ENCODE measurements at places on chromosomes 1 and 21.

DNA sequence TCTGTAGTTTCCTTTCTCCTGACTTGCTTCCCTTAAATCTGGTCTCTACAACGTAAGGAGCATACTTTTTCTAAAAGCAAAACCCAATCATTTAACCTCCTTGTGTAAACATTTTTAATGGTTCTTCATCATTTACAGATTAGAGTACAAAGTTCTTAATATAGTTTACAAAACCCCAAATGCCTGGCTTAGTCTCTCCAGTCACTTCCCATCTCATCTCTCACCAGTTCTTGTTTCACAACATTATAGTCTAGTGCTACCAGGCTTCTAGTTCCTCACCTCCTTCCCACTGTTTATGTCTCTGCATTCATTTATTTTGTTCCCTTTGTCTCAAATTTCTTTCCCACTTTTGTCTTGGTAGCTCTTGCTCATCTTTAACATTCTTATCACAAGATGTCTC, 168.4 kb downstream of the FASLG start:
- no peak for DNase-seq

GRCh38 chr1:205965036-205965884, 22.0 kb upstream of the SLC26A9 start:
- DNase-seq = peak; percentile 95

- DNase-seq = no peak
Measured at GRCh38 chr1:17857996-17858395, 102.9 kb downstream of the ACTL8 start.

GRCh38 chr1:94792473-94793295, 27.5 kb upstream of the SLC44A3 start:
- DNase-seq = no peak

GRCh38 chr1:212413902-212414327, 771 bp downstream of the PACC1 start:
- DNase-seq = no peak

- DNase-seq = no peak
Measured at GRCh38 chr1:27427329-27427728, 34.9 kb downstream of the GPR3 start.

GRCh38 chr21:20698585-20698984, 299.6 kb upstream of the NCAM2 start:
- DNase-seq = no peak

GRCh38 chr1:208203127-208203847, 40.9 kb downstream of the PLXNA2 start:
- DNase-seq = peak; percentile 55

GRCh38 chr1:218711001-218711400, 365.9 kb downstream of the TGFB2 start:
- DNase-seq = no peak

DNA sequence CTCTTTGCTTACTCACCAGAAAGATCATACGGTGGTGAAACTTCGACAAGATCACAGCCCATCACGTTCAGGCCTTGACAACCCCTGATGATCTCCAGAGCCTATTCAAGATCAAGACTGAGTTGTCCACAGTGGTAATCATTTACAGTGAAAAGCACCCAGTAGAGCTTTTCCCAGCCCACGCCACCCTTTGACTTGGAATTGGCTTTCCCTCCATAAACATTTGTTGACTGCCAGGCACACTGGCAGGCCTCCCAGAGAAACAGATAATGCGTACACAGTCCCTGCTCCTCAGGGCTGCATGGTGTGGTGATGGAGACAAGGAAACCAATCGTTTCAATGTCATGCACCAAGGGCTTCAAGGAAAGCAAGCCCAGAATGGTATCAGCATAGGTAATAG, 10.1 kb downstream of the AGMAT start:
- DNase-seq = no peak

DNA sequence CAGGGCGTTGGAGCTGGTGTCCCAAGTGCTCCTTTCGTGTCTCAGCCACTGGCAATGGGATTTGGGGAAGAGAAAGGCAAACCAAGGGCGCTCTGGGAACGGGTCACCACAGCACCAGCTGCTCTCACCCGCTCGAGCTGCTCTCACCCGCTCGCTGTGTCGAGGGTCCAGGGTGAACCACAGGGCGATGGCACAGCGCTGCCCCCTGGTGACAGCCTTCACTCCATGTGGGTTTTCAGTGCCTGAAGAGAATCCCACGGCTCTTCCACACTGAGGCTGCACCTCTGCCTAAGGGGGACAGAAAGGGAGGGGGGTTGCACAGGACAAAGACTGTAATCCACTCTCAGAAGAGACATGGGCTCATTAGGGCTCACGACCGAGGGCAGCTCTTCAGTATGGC, 7.1 kb upstream of the CLDN19 start:
- DNase-seq = no peak

GRCh38 chr21:27476696-27477095, 509.8 kb upstream of the ADAMTS5 start:
- DNase-seq = no peak

- no peak for DNase-seq
Measured at GRCh38 chr1:116075990-116076389, 35.2 kb upstream of the MAB21L3 start.

DNA sequence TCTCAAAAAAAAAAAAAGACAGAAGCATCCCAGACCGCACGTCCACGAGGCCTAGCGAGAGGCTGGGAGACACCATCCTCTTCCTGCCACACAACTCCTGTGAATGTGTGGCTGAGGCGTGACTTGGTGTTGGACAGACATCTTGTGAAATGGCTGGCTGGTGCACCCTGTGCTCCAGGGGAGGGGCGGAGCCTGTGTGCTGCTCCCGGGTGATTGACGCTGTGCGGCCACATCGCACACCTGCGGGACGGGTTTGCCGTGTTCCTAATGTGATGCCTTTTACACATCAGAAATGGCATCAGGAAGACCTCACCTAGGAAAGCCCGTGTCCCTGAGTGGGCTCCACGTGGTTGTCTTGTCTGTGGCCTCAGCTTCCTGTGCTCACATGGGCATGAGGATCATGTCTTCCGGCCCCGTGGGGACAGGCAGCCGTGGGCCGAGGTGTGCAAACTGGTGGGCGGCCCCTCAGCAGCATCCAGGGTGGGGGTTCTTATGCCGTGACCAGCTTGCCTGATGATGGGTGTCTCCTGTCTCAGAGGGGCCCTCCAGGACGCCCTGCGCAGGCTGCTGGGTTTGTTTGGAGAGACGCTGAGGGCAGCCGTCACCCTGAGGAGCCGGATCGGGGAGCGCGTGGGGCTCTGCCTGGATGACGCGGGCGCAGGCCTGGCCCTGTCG, 64.4 kb downstream of the PCNT start:
- DNase-seq = no peak

DNA sequence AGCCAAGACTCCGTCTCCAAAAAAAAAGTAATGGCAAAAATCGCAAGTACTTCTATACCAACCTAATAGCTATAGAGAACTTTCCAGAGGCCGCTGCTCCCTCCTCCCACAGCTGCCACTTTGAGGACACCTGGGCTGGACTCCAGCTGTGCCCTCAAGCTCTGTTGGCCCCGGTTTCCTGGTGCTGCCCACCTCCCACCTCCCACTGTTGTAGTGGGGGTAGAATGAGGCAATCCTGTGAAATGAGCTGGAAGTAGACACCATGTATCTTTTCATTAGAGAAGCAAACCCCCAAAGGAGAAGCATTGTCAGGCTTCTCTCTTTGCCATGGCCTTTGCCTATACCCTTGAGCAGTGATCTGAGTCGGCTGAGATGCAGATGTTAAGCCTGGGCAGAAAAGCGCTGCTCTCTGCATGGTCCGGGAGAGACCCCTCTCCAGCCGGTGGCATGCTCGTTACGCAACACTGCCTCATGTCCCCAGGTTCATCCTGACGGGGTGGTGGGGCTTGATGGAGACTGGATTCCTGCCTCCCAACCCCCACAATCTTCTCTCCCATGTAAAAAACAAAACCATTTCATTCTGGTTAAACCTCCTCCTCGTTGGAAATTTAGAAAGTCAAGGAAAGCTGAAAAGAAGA, 39.7 kb downstream of the SIM2 start:
- no peak for DNase-seq

- no peak for DNase-seq
Measured at GRCh38 chr1:13826591-13826990, 126.6 kb downstream of the PRDM2 start.

- no peak for DNase-seq
Measured at GRCh38 chr1:30191154-30191702, 532.2 kb downstream of the MATN1 start.

DNA sequence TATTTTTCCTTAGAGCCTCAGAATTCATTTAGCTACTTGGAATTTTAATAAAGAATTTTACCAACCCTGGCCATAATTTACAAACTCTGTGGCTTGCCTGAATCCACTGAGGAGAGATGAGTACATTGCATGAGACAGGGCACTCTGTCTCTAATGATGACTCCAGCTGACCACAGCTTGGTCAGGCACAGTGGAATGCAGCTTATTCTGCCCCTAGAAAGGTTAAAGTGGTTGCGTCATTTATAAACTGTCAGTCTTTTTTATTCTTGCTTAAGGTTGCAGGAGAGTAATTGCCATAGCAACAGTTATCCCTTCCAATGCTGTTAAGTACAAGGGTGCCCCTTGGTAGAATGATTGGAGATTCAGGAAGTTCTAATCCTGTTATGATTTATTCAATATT, 28.3 kb downstream of the PDE4B start:
- DNase-seq = no peak

DNA sequence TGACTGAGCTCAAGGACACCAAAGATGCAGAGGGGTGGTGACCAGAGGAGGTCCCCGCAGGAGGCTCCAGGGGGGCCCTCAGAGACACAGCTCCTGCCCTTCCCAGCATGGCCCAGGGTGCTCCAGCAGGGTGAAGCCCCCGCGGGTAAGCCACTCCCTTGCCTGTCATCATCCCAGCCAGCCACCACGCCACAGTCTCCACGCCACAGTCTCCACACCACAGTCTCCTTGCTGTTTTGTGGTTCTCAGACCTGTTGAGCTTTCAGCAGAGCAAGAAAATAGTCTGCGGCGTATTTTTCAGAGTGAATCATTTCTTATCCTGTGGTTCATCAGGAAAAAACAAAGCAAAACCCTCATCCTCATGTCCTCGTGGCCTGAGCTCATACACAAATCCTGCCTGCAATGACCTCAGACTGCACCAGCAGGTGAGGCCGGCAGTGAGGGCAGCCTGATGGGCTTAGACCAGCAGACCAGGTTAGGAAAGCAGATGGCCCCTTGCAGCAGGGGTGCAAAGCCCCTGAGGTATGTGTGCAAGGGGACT, 25.7 kb upstream of the ABCG1 start:
- no peak for DNase-seq
